ENCODE measurements at places on chromosomes 7 and 10.

GRCh38 chr7:74174606-74175082 is 488 bp downstream of the EIF4H start:
- no peak for DNase-seq

GRCh38 chr10:11331726-11332125 is 279.7 kb downstream of the USP6NL start:
- no peak for DNase-seq

GRCh38 chr7:128071801-128072200 is 40.6 kb upstream of the LRRC4 start:
- no peak for DNase-seq

GRCh38 chr7:75038508-75038907 is 35.1 kb downstream of the RCC1L start:
- no peak for DNase-seq
